Ovary (tissue), 10 donors: ENCODE measurements at places on chromosomes 3 and 15.

GRCh38 chr3:108462899-108463298, 47.5 kb downstream of the MYH15 start:
- DNase-seq = no peak

GRCh38 chr3:104846270-104846669, 520.4 kb upstream of the ALCAM start:
- DNase-seq = no peak

DNA sequence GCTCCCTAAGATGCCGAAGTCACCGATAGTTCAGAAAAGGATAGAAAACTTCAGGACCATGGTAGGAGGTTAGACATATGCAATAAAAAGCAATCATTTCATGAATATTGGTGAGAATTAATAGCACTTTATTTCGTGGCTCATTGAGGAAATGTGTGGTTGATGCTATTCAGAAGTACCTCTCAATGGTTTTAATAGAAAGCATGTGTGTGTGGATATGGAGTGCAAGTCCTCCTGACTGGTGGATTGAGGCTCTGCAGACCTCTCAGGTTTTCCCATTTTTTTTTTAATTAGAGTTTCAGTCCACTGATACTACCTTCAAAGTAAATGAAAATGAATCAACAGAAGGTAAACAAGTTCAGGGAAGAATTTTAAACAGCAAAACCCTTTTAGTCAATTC, 384.3 kb upstream of the RARB start:
- no peak for DNase-seq

DNA sequence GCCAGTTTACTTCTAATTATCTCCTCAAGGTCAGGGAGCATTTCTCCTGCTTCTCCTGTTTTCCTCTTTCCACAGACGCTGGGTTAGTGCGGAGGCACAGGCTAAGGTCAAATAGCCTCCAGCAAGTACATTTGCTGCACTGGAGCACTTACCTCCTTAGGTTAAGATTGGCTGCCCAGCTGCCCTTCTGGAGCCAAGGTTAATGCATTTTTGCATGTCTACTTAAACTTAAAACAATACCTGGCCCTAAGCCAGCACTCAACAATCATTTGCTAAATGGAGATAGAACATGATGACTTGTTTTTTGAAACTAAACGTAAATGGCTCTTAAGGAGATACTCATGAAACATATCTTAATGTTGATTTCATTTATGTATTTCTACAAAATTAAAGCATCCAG, 83.5 kb downstream of the SSR3 start:
- DNase-seq = peak; percentile 28

GRCh38 chr3:39191773-39192172, 622 bp downstream of the XIRP1 start:
- DNase-seq = no peak

DNA sequence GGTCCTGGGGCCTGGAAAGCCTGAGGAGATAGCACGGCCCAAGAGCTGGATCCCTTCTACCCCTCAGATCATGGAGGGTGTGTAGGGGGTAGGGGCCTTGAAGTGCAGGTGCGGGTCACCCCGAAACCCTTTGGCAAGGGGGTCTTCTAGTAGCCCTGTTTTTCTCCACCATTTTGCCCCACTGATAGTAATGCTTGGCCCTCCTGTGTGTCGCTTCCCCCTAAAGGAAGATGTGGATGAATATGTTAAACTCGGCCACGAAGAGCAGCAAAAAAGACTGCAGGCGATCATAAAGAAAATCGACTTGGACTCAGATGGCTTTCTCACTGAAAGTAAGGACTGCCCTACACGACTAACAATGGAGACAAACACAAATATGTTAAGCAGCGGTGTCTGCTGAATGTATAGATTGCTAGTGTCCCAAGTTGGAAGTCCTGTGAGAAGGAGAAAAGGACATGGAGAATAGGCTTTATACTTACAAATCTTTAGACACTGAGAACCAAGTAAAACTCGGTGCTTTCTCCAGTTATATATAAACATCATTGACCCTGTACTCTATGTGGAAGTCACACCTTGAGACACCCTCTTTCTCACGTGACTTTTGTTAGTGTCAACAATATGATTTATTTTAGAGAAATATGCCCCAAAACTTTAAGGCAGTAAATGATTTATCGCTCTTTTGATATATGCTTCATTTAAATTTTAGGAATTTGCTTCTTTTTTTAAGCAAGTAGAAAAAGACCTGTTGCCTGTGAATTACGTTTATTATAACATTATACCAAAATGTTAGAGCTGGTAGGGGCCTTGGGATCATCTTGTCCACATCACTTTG, 802 bp downstream of the RCN2 start:
- DNase-seq = no peak

GRCh38 chr3:179956416-179956830, 80.3 kb downstream of the PEX5L start:
- no peak for DNase-seq

DNA sequence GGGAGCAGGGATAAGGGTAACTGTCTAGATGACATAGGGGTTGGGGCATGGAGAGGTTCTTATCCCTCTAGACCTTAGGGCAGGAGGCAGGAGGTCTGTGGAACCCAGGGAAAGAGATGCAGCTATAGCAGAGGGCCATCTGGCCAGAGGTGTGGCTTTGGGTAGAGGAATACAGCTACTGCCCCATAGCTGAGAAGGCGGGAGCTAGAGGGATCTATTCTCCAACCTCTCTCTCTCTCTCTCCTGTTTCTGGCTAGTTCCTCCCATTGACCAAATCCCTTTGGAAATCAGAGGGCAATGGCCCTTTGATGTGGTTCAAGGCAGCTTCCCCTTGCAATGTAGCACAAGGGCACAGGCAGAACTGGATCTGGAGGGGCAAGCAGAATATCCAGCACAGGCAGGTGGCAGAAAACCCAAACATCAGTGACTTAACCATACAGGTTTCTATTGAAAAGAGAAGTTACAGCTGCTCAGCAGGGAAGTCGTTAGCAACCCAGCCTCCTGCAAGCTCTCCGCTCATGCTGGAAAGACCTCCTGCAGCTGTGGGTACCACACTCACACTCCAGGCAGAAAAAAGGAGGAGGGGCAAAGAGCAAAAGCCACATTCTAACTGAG, 22.3 kb upstream of the LMOD3 start:
- no peak for DNase-seq

DNA sequence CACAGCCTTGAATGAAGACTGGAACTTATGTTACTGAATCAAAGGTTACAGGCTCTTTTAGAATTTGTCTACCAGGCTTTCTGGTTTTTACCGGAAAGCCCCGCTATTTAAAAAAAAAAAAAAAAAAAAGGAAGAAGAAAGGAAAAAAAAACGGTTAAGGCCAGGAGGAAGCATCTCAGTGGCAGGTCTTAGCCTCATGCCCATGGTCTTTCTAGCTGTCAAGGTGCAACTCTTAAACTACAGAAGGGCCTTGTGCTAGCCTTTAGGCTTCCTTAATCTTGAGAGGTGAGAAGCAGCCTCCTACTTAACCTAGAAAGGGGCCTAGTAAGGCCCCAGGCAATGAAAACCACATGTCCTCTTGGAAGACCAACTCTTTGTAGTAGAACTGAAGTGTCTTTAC, 77.5 kb downstream of the TBC1D5 start:
- no peak for DNase-seq

DNA sequence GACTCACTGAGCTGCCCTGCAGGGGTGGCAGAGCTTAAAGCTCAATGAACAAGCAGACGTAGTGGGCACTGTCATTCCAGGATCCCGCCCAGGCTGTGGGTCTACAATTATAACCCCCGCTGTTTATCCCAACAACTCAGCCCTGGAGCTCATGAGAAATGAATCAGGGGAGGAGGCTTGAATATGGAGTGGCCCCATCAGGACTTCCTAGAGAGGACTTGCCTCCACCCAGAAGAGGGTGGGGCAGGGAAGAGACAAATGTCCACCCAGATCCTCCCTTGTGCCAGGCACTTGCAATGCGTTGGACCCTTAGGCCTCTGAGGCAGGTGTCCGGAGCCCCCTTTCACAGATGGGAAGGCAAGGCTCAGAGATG, 33.0 kb downstream of the SLC6A20 start:
- no peak for DNase-seq

DNA sequence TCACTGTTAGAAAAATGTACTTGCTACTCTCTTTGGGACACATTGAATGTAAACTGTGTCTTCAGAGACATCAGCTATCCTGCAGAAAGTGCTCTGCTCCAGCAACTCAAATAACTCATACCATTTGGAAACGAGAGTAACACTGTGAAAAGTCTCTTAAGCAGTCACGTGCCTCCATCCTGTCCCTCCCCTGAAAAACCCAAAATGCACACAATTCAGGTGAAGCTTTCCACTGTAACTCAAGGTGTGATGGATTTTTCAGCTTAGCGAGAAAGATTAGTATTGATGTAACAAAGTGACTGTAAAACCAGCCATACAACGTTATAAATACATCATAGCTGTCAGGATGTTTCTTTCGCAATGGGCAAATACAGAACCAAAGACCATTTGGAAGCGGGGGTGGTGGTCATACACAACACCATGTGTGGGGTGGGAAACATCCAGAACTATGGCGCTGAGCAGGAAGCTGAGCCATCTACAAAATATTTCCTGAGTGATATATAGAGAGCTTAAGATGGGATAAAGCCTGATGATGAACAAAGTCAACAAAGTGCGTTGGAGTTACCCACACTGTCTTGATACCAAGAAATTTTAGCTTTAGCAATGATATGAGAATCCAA, 332.3 kb downstream of the FOXP1 start:
- DNase-seq = no peak

GRCh38 chr3:121619691-121620090, 26.5 kb downstream of the FBXO40 start:
- no peak for DNase-seq

GRCh38 chr3:65793495-65794200, 245.1 kb downstream of the MAGI1 start:
- DNase-seq = no peak

DNA sequence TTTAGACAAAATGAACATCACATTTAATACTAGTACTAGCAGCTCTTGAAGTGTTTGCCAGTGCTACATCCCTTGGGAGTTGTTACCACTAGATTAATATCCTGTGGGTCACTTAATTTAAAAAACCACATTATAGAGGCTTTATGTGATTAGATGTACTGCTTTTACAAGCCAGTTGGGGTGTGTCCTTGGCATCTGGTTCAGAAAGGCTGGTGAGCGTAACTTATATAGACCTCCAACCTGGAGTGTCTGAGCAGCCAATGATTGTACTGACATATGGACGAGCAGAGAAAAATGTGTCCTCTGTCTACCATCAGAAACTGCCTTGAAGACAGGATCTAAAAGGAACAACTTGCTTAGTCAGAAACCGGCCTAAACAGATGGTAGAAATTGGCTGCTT, 306.2 kb upstream of the ATP11B start:
- no peak for DNase-seq

DNA sequence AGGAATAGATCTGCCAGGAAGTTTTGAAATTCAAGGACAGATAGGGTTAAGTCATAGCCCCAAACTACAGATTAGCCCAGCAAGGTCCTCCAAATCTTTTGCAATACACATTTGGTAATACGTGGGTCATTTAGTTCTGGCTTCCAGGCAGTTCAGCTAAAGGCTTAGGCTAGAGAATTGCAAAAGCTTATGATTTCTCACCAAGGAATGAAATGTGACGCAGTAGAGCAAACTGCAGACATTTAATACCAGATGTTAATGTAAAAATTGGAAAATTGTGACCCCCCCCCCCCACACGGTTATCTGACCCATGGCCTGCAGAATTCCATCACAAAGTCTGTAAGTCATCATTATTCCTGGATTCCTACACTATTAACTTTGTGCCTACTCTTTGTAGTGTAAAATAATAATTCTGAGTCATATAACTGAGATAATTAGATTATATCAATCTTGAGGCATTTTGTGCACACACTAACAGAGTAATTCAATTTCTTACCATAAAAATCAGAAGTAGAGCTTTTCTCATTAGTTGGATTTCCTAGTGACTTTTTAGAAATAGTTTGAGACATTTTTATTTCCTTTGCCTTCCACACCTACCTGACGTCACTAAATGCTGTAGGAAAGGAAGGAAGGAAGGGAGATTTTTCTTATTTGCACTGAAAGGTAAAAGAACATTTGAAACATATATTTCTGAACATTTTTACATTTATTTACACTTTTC, 235.2 kb downstream of the DTWD1 start:
- DNase-seq = no peak

DNA sequence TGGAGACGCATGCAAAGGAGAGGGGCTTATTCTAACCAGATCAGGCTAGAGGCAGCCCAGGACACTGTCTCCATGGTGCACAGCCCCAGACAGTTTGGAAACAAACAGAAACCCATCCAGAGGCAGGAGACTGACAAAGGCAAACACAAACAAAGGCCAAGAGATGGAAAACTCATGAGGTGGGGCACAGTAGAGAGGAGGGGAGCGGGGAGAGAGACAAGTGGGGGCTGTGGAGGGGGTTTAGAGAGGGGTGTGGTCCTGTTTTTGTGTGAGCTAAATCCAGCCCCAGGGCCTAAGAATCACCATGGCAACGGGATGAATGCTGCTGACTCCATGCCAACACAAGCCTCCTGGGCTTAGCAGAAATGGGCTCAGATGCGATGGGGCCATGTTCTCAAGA, 32.3 kb downstream of the PARP16 start:
- DNase-seq = no peak

DNA sequence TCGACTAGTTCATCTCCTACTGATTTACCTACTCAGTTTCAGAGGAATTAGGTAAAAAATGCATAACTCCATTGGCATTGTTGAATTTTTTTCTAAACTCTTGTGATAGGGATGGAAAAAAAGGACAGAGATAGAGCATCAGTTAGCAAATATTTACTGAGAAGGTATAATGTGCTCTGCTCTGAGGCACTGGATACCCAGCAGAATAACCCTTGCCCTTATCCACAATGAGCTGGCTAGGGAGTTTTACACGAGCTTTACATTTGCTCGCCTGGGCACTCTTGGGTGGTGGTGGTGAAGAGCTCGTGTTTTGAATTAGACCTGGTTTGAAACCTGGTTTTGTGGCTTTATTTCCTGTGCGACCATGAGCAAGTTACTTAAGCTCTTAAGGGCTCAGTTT, 149.6 kb downstream of the RORA start:
- DNase-seq = no peak

DNA sequence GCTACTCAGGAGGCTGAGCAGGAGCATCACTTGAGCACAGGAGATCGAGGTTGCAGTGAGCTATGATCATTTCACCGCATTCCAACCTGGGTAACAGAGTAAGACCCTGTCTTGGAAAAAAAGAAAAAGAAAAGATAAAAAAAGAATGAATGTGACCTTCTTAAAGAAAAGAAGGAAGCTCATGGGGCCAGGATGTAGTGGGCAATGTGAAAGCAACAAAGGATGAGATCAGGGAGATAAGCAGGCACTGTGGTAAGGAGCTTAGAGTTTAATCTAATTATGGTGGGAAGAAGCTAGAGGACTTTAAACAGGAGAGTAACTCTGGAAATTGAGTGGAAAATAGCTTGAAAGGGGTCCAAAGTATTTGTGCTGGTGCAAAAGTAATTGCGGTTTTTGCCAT, 231.6 kb upstream of the UBE2E2 start:
- no peak for DNase-seq

DNA sequence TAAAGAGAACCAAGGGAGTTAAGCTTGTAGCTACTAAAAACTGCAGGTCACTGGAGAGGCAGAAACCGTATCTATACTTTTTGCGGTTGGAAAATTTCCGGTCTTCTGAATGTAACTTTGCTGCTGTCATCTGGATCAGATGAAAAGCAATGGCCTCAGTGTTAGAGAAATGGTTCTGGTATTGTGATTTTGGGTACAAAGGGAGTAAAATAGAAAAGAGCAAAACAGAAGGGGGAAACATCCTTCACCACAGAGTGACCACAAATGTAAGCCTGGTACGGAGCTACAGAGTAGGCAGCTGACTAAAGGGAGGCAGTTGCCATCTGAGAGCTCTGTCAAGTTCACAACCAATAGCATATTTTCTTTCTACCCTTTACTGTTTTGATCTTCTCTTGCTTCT, 5.6 kb downstream of the CD96 start:
- DNase-seq = no peak
